ENCODE measurements at places on chromosomes 6 and 20. TPM values are rescaled to one million over a fixed set of nuclear protein-coding genes. Genes with fewer than 3 reads are reported as not detected.
A peak's percentile ranks its signal among the peaks of the same experiment; 100 is the strongest.

- no peaks in the 10 kb centered on the region for H3K27me3 ChIP-seq
- no peak overlapping the region for H3K27ac ChIP-seq
- DNase-seq = no peak
- no peak overlapping the region for H3K4me3 ChIP-seq
Observed at GRCh38 chr6:55266896-55267295, 60.4 kb upstream of the GFRAL start.

DNA sequence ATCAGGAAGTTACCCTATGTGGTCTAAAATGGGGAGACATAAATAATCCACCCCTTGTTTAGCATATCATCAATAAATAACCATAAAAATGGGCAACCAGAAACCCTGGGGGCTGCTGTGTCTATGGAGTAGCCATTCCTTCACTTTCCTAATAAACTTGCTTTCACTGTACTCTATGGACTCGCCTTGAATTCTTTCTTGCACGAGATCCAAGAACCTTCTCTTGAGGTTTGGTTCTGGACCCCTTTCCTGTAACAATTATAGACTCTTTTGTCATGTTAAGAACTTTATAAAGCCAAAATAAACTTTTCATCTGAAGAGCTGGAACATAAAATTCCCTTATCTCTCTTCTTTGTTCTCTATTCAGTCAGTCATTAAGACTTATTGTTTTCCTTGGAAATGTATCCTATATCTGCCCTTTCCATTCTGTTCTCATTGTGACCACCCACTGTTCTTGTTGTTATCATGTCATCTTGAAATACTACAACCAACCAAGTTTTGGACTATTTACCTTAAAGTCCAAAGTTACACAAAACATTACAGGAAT is 29.3 kb upstream of the ZBTB24 start:
- no peaks in the 10 kb centered on the region for H3K27me3 ChIP-seq
- no peak overlapping the region for H3K4me3 ChIP-seq

- peaks cover 6% of the 10 kb centered on the region for H3K4me1 ChIP-seq
- H3K27me3 ChIP-seq = no peaks in the 10 kb centered on the region
- no peak overlapping the region for H3K4me3 ChIP-seq
- H3K27ac ChIP-seq = no peak overlapping the region
Observed at GRCh38 chr20:58976061-58976730, 4.9 kb upstream of the NELFCD start.

GRCh38 chr6:106442395-106442794 is 81.9 kb downstream of the CRYBG1 start:
- H3K27me3 ChIP-seq = no peaks in the 10 kb centered on the region
- no peaks in the 10 kb centered on the region for H3K4me1 ChIP-seq
- H3K4me3 ChIP-seq = no peak overlapping the region
- DNase-seq = no peak

DNA sequence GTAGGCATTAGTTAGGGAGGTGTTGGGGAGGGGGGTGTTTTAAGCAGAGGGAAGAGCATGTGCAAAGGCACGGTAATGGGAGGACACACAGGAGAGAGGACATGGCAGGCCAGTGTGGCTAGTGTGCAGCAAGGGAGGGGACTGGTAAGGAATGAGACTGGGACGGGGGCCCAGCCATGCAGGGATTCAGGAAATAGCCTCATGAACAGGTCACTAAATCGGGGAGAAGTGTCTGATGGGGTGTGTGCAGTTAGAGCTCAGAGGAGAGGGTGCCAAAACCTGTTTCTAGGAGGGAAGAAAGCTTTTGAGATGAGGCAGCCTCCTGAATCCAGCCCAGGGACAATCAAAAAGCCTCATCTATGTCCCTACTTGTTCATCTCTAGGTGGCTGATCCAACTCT is 7.5 kb downstream of the BPI start:
- no peaks in the 10 kb centered on the region for H3K36me3 ChIP-seq
- no peak overlapping the region for H3K27ac ChIP-seq
- no peaks in the 10 kb centered on the region for H3K27me3 ChIP-seq
- DNase-seq = no peak
- no peak overlapping the region for H3K4me3 ChIP-seq

- no peaks in the 10 kb centered on the region for H3K4me1 ChIP-seq
- no peak for DNase-seq
- H3K36me3 ChIP-seq = no peaks in the 10 kb centered on the region
- no peaks in the 10 kb centered on the region for H3K27me3 ChIP-seq
Observed at GRCh38 chr6:169866668-169867521, 115.5 kb downstream of the ERMARD start.

DNA sequence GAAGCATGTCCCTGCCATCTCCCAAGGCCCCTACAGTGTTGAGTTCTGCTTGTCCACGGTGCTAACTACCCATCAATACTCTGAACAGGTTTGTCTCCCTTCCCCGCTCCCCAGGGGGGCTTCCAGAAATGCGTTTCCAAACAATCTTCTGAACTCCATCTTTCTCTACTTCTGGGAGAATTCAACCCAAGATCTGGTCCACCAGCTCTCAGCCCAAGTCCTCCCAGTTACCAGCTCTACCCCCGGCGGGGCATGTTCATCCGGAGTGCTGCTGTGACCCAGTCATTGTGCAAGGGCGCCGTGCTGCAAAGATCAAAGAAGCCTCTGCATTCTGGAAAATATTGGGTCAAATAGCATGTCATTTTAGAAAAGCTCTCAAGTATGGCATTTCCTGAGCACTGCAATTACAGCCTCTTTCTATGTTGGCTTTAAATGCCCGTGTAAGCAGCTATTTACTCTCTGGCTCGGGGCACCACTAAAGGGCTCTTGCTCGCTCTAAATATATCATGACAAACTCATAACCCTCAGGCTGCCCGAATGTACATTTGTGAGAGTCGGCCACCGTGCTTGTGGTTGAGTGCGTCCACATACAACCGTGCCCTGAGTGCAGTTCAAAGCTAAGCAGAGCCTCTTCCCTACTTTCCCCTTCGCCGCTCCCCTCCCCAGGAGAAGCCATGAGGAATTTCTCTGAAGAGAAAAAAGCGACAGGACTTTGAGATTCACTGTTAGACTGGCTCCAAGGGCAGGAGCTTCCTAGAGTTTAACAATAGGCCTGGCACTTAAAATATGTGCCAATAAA is 71.6 kb downstream of the BANF2 start:
- H3K36me3 ChIP-seq = no peaks in the 10 kb centered on the region
- H3K27ac ChIP-seq = no peak overlapping the region
- H3K4me3 ChIP-seq = no peak overlapping the region
- DNase-seq = no peak
- H3K27me3 ChIP-seq = no peaks in the 10 kb centered on the region
- no peaks in the 10 kb centered on the region for H3K4me1 ChIP-seq

- H3K27ac ChIP-seq = no peak overlapping the region
- peaks cover 5% of the 10 kb centered on the region for H3K27me3 ChIP-seq
- no peak overlapping the region for H3K4me3 ChIP-seq
- no peak for DNase-seq
- H3K4me1 ChIP-seq = no peaks in the 10 kb centered on the region
Observed at GRCh38 chr6:168664956-168665355, 224.0 kb downstream of the SMOC2 start.

- DNase-seq = no peak
- peak overlapping the region; percentile 4 for H3K27ac ChIP-seq
- H3K4me3 ChIP-seq = no peak overlapping the region
Observed at GRCh38 chr20:53834062-53834442, 236.3 kb downstream of the BCAS1 start.

GRCh38 chr20:2385026-2385425 is 4.3 kb downstream of the TGM6 start:
- no peak for DNase-seq
- H3K4me1 ChIP-seq = no peaks in the 10 kb centered on the region
- no peaks in the 10 kb centered on the region for H3K27me3 ChIP-seq
- no peak overlapping the region for H3K4me3 ChIP-seq
- no peak overlapping the region for H3K27ac ChIP-seq

GRCh38 chr6:149854532-149854931 is 9.6 kb downstream of the LRP11 start:
- H3K27ac ChIP-seq = no peak overlapping the region
- H3K36me3 ChIP-seq = no peaks in the 10 kb centered on the region
- no peak for DNase-seq
- no peaks in the 10 kb centered on the region for H3K27me3 ChIP-seq

- H3K27ac ChIP-seq = no peak overlapping the region
- H3K4me1 ChIP-seq = no peaks in the 10 kb centered on the region
- no peaks in the 10 kb centered on the region for H3K27me3 ChIP-seq
- DNase-seq = no peak
- H3K36me3 ChIP-seq = no peaks in the 10 kb centered on the region
Observed at GRCh38 chr20:16842486-16843120, 94.4 kb downstream of the OTOR start.

DNA sequence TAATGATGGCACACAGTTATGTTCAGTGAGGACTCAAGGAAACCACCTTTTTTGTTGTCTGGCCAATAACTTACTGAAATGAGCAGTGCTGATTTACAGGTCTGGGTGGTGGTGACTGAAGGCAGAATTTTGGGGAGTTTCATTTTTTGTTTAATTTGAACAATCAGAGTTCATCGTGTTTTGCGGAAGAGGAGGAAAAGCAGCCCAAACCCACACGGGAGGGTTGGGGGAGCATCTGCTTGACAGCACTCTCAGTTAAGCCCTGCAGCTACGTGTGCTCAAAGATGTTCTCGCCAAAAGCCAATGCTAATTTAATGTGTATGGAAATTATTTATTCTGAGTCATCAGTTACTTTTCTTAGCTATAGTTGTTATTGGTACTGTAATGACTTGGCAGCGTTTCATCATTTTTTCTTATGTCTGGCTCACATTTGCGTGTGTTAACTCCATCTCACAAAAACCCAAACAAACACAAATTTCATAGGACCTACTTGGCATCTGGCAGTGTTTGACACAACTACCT is 89.2 kb downstream of the UST start:
- DNase-seq = no peak
- H3K4me3 ChIP-seq = no peak overlapping the region
- no peaks in the 10 kb centered on the region for H3K36me3 ChIP-seq
- H3K27ac ChIP-seq = no peak overlapping the region
- no peaks in the 10 kb centered on the region for H3K27me3 ChIP-seq

- H3K27ac ChIP-seq = no peak overlapping the region
- H3K4me3 ChIP-seq = no peak overlapping the region
- H3K4me1 ChIP-seq = no peaks in the 10 kb centered on the region
- H3K36me3 ChIP-seq = no peaks in the 10 kb centered on the region
Observed at GRCh38 chr6:69846770-69847491, 19.4 kb upstream of the COL19A1 start.

- no peaks in the 10 kb centered on the region for H3K4me1 ChIP-seq
- no peak overlapping the region for H3K27ac ChIP-seq
- DNase-seq = no peak
- H3K36me3 ChIP-seq = peaks cover 4% of the 10 kb centered on the region
Observed at GRCh38 chr20:1296922-1297321, 30.8 kb downstream of the SNPH start.

DNA sequence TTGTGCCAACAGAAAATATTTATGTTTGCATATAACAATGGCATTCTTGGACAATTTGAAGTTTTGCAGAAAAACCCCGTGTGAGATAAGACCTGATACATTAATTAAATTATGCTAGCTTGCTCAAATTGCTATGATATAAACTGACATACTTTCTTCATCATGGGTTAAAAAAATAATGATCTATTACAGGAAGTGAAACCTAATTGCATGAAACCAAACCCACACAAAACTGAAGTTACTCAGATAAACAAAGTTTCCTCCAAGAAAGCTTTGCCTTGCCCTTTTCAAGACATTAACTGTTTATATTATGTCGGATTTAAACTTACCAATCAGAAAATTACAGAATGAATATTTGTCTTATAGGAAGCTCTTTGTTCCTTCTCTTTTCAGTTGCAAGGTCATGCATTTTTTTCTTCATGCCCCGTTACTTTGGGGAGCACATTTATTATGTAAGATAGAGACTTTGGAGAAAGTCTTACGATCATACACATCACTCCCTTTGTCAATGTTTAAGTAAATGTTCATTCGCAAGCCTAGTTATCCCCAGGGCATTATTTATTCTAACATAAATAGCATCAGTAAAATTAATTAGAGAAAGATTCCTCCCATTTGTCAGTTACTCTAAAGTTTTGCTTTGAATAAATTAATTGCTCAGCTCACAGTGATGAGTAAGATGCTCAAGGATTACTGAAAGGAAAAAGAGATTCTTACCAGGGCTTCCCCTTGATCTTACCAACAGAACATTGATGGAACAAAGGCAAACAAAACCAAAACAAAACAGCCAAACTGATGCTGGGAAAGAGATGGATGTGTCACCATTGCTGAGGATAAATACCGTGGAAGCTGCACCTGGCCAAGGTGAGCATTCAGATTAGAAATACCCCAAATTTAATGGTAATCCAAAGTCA is 14.8 kb upstream of the TMEM244 start:
- no peaks in the 10 kb centered on the region for H3K27me3 ChIP-seq
- H3K27ac ChIP-seq = no peak overlapping the region
- H3K36me3 ChIP-seq = no peaks in the 10 kb centered on the region
- H3K4me1 ChIP-seq = no peaks in the 10 kb centered on the region
- no peak for DNase-seq
- no peak overlapping the region for H3K4me3 ChIP-seq

DNA sequence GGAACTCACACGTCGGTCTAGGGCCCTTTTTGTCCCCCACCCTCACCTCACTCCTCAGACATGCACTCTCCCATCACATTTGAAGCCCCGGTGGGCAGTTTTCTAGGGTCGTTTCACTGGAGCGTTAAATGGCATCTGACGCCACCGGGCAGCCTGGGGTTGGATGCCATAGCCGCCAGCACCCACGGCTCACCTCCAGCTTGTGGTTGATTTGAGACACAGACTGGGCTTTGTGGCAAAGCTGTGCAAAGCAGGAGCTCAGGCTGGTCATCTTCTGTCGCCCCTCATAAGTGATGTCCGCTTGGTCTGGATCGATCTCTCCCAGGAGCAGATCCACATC is 530 bp downstream of the GOPC start:
- H3K36me3 ChIP-seq = peaks cover 18% of the 10 kb centered on the region
- peaks cover 15% of the 10 kb centered on the region for H3K4me1 ChIP-seq
- H3K27ac ChIP-seq = peak overlapping the region; percentile 77
- no peak for DNase-seq
- H3K4me3 ChIP-seq = peak overlapping the region; percentile 82
- no peaks in the 10 kb centered on the region for H3K27me3 ChIP-seq

The TREM2 gene
- 12.3 TPM for total RNA-seq

The SNAI1 gene
- total RNA-seq = 4.5 TPM

The LAMP5 gene
- 0.59 TPM for total RNA-seq

The TCP11 gene
- total RNA-seq = not detected

The PGC gene
- total RNA-seq = not detected

The UNC5CL gene
- 0.90 TPM for total RNA-seq

The SLC17A1 gene
- not detected for total RNA-seq

The TRIM26 gene
- total RNA-seq = 39.8 TPM

The CCN5 gene
- total RNA-seq = 84.0 TPM

The SYCP2L gene
- total RNA-seq = 3.7 TPM

The KHDC3L gene
- not detected for total RNA-seq

The RFX6 gene
- not detected for total RNA-seq

The MOG gene
- not detected for total RNA-seq
